ENCODE measurements at places on chromosomes 16 and 17.

DNA sequence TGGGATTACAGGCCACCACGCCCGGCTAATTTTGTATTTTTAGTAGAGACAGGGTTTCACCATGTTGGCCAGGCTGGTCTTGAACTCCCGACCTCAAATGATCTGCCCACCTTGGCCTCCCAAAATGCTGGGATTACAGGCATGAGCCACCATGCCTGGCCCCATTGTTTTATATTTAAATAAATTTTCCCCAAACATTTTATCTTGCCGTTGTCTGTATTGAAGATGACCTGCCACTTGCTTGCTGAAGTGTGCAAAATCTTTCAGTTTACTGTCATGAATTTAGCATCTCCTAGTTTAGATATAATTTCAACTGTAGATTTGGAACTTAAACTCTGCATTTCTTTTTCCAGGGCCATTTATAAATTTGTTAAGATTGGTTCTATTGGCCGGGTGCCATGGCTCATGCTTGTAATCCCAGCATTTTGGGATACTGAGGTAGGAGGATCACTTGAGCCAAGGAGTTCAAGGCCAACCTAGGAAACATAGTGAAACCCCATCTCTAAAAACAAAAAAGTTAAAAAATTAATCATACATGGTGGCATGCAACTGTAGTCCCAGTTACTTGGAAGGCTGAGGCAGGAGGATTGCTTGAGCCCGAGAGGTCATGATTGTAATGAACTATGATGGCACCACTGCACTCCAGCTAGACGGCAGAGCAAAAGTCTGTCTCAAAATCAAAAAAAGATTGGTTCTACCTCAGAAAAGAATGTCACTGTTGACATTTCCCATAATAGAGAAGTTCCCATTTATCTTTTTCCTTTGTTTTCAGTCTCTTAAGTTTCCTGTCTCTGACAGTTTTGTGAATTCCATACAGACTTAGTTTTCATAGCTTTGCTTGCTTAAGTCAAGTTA, 84.4 kb downstream of the VMP1 start:
- DNase-seq = no peak

- DNase-seq = no peak
These were observed 650.9 kb downstream of the CDH11 start for GRCh38 chr16:64470916-64471315.

DNA sequence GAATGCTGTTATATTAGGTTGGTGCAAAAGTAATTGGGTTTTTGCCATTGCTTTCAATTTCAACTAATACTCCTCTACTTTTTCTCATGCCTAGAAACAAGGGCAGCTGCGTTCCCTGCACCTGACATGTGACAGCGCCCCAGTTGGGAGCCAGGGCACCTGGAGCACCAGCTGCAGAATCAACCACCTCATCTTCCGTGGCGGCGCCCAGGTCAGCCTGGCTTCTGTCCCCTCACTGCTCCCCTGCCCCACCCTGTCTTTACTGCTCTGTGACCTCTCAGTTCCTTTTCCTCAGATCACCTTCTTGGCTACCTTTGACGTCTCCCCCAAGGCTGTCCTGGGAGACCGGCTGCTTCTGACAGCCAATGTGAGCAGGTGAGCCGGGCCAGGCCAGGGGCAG, 16.4 kb upstream of the ITGAD start:
- no peak for DNase-seq

- DNase-seq = no peak
These were observed 134.6 kb upstream of the IRX3 start for GRCh38 chr16:54421220-54421619.

GRCh38 chr16:26595199-26595598, 471.5 kb upstream of the C16orf82 start:
- no peak for DNase-seq

DNA sequence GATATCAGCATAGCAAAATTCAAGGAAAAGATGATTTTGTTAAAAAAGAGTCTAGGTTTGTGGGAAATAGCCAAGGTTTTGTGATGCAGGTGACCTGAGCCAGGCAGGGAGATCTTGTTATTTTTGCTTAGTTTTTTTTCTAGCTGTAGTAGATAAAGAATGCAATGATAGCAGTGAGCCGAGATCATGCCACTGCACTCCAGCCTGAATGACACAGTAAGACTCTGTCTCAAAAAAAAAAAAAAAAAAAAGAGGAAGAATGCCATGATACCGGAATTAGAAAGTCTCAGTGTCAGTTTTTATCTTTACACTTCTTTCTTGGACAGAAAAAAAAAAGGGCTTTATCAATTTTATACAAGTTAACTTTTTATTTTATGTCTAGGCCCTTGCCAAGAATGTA, 27.5 kb downstream of the TMEM238L start:
- no peak for DNase-seq

Data from left renal cortex interstitium (tissue), 4 donors.